ENCODE measurements at places on chromosomes 2 and 18.

GRCh38 chr2:109201465-109202327 lies 72.7 kb downstream of the SH3RF3 start:
- DNase-seq, result no peak

DNA sequence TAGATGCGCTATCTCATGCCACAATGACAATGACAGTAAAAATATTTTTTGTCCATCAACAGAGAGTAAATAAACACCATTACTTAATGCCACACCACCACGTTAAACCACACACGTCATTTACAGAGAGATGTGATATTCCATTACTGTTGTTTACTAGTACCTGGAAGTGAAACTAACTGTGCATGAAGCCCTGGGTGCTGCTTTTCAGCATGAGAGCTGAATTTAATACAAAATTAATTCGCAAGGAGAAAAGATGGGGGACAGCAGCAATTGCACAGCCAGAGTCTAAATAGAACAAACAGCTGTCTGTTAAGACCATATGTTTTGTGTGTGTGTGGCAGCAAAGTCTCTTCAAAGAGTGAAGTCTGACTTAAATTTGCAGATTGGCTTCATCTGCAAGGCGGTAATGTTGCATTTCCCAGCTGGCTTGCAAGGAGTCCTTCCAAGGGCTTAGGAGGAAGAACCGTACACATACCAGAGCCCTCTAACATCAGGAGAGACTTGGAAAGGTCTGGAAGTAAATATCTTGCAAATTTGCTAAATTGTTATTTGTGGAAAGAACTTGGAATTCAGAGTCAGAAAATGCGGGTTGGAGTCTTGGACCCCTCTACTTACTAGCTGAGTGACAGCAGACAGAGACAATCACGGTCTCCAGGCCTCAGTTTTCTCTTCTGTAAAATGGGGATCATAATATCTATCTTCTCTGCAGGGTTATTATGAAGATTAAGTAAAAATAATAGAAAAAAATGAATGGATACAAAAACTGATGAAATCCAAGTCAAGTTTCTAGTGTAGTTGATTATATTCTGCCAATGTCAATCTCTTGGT lies 127.6 kb downstream of the ALPK2 start:
- DNase-seq, result no peak

DNA sequence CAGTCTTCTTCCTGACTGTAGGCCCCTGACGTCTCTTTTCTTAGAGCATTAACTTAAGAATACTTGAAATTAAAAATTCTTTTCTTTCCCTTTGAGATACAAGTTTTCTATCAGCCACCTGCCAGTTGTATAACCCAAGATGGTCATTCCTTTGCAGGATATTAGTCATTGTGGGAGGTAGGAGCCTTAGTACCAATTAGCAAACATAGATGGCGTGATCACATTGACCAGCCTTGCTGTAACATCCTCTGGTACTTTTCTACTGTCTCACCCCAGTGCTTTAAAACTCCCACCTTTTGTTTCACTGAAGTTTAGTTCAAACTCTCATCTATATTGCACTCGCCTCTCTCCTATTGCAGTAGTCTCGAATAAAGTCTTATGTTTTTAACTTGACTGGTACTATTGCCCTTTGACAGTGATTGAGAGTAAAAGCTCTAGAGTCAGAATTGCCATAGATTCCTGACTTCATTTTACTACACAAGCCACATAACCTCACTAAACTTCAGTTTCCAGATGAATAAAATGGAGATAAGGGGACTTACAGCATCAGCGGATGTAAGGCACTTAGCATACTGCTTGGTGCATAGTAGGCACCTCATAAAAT lies 74.1 kb downstream of the VRK2 start:
- DNase-seq, result no peak

- DNase-seq, result no peak
These were observed 7.6 kb downstream of the CAMKMT start for GRCh38 chr2:44369392-44369791.

DNA sequence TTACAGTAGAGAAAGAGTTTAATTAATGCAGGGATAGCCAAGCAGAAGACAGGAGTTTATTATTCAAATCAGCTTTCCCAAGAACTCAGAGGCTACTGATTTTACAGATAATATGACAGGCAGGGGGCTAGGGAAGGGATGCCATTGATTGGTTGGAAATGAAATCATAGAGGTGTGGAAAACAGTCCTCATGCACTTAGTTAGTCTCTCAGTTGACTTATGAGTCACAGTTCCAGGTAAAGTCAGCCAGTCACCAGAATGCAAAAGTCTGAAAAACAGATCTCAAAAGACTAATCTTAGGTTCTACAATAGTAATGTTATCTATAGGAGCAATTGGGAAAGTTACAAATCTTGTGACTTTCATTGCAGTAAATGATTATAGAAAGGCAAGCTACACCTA lies 676.4 kb upstream of the CHAC2 start:
- no peak for DNase-seq

GRCh38 chr18:2966560-2966959 lies 46.4 kb downstream of the LPIN2 start:
- no peak for DNase-seq

- DNase-seq, result no peak
These were observed 1.1 kb downstream of the KCNJ3 start for GRCh38 chr2:154699575-154699930.

DNA sequence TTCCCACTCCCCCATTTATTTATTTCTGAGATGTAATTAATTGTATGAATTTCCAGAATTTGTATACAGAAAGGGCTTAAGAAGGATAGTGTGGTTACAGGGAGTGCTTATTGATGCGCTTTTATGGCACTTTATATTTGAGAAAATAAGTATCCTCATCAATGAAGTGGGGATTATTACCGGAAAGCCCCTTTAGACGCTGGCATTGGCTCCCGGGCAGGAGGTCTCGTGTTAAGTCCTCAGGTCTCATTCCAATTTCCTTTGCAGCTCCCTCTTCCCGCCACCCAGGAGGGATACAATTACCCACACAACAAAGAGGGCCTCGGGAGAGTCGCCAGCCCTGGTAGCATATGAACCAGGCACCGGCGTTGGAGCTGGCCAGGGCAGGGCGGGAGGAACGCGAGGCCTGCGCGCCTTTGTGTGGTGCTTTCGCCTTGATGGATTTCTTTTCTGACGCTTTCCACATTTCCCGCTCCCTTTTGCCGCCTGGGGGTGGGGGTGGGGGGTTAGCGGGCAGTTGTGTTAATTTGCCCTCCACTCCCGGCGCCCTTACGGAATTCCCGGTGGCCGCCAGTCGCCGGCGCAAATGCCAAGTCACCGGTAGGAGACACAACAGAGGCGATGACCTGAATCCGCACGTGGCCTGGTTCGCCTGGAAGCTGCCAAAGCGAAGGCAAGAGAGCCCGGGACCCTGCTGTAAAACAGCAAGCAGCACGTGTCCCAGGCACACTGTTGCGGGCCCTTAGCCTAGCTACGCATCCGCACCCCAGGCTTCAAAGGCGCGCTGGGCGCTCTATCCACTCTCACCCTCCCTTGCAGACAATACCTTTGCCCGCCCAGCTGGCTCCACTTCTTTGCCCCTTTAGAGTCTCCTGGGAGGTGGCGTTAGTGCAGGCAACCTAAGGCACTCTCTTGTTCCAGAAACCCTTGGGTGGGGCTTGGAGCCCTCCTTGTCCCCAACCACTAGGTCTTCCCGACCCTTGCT lies 3.3 kb downstream of the GAD1 start:
- DNase-seq, result no peak

- no peak for DNase-seq
These were observed 11.8 kb upstream of the LRP1B start for GRCh38 chr2:142142595-142142994.

GRCh38 chr2:44052584-44052983 lies 56.8 kb upstream of the LRPPRC start:
- DNase-seq, result no peak
